ENCODE measurements at places on chromosomes 5 and 9.

GRCh38 chr5:179868541-179868940 lies 9.9 kb upstream of the MRNIP start:
- DNase-seq: no peak

GRCh38 chr5:7779019-7780005 lies 71.6 kb downstream of the CFAP90 start:
- no peak for DNase-seq

DNA sequence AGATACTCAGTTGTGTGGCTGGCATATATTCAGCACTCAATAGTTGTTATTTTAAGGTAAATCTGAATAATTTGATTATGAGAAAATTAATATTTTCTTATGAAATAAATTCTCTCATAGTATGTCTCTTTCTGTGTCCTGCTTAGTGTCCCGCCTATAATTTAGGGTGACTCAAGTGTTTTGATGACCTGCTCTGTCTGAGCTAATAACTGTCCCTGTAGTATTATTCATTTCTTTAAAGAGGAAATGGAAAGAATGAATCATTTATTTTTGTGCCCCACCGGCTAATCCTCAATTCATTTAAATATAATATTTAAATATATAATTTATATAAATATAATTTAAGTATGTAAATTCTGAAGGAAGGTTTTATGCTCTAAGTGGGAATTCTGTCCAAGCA lies 4.1 kb downstream of the SLC1A1 start:
- DNase-seq: no peak

DNA sequence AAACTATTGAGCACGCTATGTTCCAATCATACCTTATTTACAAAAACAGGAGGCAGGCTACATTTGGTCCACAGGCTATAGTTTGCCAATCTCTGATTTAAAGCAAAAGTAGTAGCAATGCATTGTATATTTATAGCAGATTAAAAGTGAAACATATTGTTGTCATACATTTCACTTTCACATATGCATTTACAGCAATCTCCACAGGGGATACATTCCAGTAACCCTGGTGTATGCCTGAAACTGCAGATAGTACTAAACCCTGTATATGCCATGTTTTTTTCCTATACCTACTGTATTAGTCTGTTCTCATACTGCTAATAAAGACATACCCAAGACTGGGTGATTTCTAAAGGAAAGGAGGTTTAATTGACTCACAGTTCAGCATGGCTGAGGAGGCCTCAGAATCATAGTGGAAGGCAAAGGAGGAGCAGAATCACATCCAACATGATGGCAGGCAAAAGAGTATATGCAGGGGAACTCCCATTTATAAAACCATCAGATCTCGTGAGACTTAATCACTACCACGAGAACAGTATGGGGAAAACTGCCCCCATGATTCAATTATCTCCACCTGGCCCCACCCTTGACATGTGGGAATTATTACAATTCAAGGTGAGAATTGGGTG lies 5.9 kb upstream of the CSF1R start:
- no peak for DNase-seq

- DNase-seq: no peak
These were observed 144.4 kb downstream of the FSTL4 start for GRCh38 chr5:133467826-133468463.

DNA sequence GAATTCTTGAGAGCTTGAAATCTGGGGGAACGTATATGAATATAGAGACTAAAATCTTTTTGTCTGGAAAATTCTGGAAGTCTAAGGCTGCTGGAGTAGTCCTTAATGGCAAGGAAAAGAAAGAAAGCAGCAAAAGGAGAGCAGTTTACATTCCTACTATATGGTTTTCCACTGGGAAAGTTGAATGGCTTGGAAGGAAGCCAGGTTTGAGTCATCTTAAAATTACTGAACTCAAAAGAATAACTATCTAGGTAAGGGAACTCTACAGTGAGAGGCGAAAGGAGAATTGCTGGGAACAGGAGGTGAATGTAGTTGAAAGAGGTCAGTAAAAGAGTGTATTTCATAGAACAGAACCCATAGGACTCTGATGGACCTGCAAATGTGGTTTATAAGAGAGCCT lies 258.1 kb upstream of the EDIL3 start:
- no peak for DNase-seq

DNA sequence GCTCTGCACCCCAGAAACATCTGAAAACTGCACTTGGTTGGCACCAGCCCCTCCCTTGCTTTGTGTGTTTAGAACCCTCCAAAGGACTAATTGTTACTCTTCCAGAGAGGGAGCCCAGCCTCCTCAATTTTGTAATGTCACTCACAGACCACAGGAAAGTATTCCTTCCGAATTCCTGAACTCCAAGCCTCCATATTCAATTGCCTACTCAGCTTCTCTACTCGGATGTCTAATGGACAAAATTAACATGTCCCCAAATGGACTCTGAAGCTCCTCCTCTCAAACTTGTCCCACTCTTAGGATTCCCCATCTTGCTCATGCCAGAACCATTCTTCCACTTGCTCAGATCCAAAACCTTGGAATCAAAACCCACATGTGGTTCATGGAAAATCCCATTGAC lies 3.9 kb upstream of the TMEM171 start:
- no peak for DNase-seq

- DNase-seq: no peak
These were observed 1.3 kb downstream of the NOTCH1 start for GRCh38 chr9:136544548-136544963.

- no peak for DNase-seq
These were observed 32.9 kb downstream of the NDFIP1 start for GRCh38 chr5:142141463-142141862.
